Renal cortex interstitium (tissue), 15 donors: ENCODE measurements at places on chromosomes 1 and 21. TPM values are rescaled to one million over a fixed set of nuclear protein-coding genes. Genes with fewer than 3 reads are reported as not detected.

The ASTN1 gene
- polyA plus RNA-seq = 2.1 TPM

The LAX1 gene
- 0.13 TPM for polyA plus RNA-seq

GRCh38 chr21:44377201-44377921 is 23.9 kb downstream of the TRPM2 start:
- DNase-seq = no peak

- no peak for DNase-seq
Measured at GRCh38 chr1:62012836-62013235, 181.8 kb upstream of the L1TD1 start.

GRCh38 chr1:26729633-26730032 is 33.8 kb downstream of the ARID1A start:
- DNase-seq = no peak

DNA sequence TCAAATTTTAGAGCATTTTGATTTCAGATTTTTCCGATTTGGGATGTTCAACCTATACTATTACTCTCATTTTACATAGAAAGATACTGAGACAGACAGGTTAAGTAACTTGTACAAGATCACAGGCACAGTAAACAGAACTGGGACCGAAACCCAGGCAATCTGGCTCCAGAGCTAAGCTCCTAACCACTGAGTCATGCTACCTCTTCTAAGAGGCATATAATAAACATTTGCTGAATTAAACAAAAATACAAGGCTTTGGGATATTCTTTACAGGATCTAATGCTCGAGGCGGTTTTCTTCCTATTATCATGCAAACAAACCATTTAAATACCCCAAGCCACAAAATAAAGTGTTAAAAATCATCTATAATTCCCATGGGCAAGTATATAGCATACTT is 50.3 kb downstream of the MCOLN2 start:
- no peak for DNase-seq

- no peak for DNase-seq
Measured at GRCh38 chr1:214290424-214291037, 9.6 kb downstream of the SMYD2 start.

GRCh38 chr1:44832056-44832705 is 10.9 kb downstream of the PTCH2 start:
- DNase-seq = no peak

DNA sequence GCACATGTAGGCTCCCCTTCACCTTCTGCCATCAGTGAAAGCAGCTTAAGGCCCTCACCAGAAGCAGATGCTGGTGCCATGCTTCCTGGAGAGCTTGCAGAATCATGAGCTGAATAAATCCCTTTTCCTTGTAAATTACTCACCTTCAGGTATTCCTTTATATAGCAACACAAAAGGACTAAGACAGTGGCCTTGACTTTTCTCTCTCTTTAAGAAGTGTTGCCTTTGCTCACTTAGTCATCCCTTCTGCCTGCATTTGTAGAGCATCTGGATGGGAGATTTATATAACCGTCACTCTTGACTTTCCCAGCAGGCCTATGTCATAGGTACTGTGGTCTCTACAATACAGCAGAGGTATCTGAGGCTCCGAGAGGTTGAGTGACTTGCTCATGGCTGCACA is 3.7 kb downstream of the PCSK9 start:
- no peak for DNase-seq

DNA sequence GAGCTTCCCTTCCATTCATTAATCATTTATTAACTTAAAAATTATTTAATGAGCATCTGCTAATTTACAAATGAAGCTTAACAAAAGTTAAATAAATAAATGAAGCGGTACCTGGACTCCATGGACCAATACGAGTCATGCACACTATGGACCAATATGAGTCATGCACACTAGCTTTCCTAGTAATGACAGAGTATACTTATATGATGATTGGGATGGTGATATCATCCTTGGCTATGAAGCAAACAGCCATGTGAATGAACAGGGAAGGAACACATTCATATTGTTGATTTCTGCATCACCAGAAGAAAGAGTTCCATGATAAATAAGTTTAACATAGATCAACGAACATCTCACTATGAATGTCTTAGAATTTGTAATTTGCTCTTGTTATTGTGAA is 109.9 kb downstream of the SPAG17 start:
- no peak for DNase-seq
